H1 (cell line): ENCODE measurements at places on chromosomes 4 and X. TPM values are rescaled to one million over a fixed set of nuclear protein-coding genes. Genes with fewer than 3 reads are reported as not detected.

GRCh38 chrX:13786048-13786447, 30.8 kb downstream of the GPM6B start:
- no peak for DNase-seq

DNA sequence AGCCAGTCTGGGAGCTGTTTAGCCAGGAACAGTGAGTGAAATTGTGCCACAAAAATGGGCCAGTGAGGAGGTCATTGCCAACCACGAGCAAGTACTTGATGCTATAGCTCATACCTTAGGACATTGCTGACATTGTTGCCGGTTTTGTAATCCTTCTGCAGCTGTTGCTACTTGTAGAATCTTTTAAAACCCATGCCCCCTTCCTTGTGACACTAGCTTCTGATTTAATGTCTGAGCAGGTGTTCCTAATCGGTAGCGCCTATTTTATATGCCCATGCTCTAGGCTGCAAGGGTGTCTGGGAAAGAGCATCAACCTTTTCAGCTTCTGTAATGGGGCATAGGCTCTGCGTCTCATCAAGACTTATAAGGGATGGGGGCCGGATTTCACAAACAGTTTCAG, 2.6 kb downstream of the POLA1 start:
- DNase-seq = no peak

DNA sequence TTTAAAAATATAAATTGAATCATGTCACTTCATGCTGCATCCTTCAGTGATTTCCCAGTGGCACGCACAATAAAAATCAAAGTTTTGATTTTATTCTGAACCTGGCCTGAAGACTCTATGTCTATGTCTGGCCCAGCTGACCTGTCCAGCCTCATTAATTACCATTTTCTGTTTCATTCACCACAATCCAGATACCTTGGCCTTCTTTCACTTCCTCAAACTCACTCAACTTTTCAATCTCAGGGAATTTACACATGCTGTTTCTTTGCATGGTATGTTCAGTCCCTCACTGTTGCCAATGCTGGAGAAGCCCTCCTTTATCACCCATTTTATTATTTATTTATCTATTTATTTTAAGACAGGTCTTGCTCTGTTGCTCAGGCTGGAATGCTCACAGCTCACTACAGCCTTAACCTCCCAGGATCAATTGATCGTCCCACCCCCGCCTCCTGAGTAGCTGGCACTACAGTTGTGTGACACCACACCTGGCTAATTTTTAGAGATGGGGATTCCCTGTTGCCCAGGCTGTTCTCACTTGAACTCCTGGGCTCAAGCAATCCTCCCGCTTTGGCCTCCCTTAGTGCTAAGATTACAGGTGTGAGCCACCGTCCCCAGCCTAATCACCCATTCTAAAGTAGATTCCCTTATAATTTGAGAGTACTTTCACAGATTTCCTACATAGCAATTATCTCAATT, 43.1 kb downstream of the ZGRF1 start:
- no peak for DNase-seq

DNA sequence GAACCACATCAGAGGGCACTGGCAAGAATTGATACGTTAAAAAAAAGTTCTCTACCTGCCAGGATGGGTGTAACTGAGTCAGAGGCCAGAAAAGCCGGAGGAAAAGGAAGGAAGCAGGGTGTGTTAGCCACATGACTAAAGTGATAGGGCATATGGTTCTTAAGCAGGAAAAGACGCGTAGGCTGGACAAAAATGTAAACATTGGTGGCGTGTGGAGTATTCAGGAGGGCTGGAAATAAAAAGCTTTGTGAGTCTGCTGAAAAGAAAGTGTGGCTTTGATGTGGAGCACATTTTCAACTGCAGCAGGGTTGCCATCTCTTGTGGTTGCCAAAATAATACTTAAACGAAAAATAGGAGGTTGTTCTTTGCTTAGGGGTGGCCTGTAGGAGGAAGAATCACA, 186.5 kb upstream of the RPL34 start:
- no peak for DNase-seq

DNA sequence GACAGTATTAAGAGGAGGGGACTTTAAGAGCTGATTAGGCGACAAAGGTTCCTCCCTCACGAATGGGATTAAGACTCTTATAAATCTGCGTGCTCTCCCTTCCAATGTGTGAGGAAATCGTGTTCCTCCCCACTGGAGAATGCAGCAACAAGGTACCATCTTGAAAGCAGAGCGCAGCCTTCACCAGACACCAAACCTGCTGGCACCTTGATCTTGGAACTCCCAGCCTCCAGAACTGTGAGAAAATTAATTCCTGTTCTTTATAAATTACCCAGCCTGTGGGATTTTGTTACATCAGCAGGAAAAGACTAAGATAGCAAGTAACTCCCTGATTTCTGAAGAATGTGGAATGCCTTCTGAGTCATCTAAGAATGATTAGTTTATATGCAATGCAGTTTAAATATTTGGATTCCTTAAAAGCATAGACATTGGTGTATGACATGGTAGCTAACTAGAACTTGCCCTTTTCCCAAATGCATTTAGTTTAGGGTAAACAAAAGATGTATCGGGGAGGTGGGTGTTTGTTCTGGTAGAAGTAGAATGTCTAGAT, 86.1 kb downstream of the USP46 start:
- no peak for DNase-seq

- DNase-seq = no peak
Observed at GRCh38 chrX:132292793-132293192, 73.5 kb upstream of the RAP2C start.

DNA sequence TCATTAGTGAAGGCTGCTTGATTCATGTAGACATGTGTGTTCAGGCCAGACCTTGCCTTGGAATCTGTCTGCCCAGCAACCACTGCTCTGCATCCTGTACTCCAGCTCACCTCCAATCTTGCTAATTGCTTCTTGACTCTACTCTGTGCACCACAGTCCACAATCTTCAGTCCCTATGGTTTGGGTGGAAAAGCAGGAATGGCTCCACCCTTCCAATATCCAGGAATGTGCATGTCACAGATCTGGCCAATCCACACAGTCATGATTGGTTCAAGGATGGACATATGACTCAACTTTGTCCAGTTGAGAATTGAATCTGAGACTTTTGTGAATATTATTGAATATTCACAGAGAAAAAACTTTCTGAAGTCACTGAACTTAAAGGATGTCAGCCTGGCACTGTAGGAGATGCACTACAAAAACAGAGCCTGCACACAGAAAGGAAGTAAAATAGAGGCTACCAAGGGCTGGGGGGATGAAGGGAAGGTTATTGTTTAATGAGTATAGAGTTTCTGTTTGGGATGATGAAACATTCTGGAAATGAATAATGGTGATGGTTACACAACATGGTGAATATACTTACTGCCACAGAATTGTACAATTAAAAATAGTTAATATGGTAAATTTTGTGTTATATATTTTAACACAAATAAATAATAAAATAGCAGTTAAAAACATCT, 161.3 kb upstream of the USP38 start:
- no peak for DNase-seq

DNA sequence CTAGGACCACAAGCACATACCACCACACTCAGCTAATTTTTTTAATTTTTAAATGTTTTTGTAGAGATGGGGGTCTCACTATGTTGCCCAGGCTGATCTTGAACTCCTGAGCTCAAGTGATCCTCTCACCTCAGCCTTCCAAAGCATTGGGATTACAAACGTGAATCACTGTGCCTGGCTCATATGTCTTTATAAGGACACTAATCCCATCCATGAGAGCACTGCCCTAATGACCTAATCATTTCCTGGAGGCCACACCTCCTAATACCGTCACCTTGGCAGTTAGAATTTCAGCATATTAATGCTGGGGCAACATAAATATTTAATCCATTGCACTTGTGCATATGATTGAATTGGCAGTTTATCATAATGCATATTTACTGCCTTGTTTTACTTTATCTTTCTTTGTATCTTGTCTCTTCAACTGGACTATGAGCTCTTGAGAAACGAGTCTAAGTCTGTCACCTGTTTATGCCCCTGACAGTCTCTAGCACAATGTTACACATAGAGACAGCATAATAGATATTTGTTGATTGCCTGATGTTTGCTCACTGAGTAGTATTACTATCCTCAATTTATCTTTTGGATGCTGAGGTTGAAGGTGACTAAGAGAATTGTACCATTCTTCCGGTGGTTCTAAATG, 172.0 kb downstream of the AASDH start:
- DNase-seq = no peak

DNA sequence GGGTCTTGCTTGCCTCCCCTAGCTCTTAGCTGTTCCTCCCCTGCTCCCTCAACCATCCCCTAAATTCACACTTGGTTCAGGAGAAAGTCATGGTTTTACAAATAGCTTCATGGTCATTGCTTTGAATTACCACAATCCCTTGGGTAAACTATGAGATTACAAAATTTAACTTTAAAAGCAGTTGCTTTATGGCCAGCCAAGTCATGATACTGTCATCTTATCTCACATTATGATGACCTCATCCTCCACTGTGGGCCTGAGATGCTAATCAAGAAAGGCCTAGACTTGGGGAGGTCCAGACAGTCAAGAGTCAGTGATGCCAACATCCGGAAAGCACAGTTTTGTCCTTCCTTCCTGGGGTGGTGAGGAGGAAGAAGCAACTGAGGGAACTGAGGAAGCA, 10.5 kb upstream of the FGF16 start:
- no peak for DNase-seq

DNA sequence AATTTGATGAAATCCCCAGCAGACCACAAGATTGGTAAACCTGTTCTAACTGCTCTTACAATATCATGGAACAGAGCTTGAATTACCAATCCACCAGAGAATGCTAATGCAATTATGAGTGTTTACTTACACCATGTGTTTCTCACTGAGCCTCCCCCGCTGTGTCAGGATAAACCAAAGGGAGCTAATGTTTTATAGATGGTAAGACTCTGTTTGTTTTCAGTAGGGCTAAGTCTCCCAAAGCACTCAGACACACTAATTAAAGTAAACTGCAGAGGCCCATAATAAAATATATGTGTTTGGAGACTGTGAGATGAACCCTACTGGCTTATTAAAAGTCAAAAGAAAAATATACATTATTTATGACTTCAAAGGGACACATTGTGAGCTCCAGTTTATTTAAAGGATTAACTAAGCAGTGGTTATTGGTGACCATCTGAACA, 261.7 kb upstream of the FAM241A start:
- no peak for DNase-seq

GRCh38 chrX:131944936-131945902, 77.9 kb upstream of the STK26 start:
- DNase-seq = no peak

GRCh38 chrX:5031792-5032191, 1196.9 kb downstream of the NLGN4X start:
- no peak for DNase-seq

DNA sequence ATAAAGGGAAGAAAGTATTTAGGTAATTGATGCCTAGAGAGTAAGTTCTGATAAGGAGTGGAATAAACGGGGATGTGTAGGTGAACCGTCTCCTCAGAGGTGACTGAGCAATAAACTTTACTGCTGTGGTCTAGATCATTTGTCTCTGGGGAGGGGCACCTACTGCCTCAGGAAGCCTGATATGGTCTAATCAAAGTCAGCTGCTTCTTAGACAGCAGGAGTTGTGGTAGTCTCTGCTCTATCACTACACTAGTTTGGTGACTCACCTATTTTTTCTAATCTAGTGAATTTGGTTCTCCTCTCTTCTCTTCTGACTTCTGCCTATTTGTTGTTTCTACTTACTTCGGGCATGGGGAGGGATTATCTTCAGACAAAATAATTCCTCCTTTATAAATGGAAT, 95.1 kb upstream of the STIM2 start:
- DNase-seq = no peak

The OR13H1 gene
- not detected in 2 replicates for polyA plus RNA-seq

The KLF8 gene
- 12.6 and 15.3 TPM in 2 replicates for polyA plus RNA-seq

The CPLX1 gene
- 0.32 and 1.3 TPM in 2 replicates for polyA plus RNA-seq

The NR3C2 gene
- polyA plus RNA-seq = 0.80 and 1.0 TPM in 2 replicates
